ENCODE measurements at places on chromosomes 16 and 17.
A peak's percentile ranks its signal among the peaks of the same experiment; 100 is the strongest.

DNA sequence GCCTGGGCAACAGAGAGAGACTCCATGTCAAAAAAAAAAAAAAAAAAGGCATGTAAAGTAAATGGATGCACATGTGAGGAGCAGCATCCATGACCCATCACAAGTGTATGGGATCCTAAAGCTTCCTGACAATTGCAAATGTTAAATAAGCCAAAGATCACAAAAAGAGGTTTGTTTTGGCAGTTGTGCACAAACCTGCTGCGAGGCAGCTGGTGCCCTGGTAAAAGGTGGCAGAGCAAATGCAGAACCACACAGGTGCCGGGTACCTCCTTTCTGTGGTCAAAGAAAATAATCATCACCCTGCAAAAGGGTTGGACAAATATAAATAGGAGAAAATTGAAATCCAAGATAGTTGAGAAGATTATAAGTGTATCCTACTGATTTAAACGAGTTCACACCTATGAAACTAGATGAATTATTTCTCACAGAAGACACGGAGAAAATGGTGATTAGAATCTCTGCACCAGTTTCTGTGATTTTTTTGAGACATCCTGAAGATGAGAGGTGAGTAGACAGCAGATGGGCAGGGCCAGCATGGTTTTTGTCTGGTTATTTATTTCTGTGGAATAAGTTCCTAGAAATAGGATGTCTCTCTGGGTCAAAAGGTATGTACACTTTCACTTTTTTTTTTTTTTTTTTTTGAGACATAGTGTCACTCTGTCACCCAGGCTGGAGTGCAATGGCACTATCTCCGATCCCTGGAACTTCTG lies 291.3 kb downstream of the CDH13 start:
- DNase-seq = no peak

DNA sequence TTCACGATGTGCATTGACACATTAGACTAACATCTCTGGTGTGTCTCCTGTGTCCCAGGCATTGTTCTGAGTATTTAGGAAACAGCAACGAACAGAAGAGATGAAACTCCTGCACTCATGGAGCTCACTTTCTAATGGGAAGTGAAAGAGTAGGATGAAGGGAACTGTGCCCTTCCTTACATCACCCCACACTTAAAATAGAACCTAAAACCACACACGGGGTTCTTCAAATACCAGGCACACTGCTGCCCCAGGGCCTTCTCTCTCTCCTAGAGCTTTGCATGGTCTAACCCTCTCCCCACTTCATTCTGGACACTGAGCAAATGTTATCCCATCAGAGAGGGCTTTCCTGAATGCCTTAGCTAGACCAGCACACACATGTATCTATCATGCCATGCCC lies 33.7 kb downstream of the TRIM25 start:
- DNase-seq = no peak

DNA sequence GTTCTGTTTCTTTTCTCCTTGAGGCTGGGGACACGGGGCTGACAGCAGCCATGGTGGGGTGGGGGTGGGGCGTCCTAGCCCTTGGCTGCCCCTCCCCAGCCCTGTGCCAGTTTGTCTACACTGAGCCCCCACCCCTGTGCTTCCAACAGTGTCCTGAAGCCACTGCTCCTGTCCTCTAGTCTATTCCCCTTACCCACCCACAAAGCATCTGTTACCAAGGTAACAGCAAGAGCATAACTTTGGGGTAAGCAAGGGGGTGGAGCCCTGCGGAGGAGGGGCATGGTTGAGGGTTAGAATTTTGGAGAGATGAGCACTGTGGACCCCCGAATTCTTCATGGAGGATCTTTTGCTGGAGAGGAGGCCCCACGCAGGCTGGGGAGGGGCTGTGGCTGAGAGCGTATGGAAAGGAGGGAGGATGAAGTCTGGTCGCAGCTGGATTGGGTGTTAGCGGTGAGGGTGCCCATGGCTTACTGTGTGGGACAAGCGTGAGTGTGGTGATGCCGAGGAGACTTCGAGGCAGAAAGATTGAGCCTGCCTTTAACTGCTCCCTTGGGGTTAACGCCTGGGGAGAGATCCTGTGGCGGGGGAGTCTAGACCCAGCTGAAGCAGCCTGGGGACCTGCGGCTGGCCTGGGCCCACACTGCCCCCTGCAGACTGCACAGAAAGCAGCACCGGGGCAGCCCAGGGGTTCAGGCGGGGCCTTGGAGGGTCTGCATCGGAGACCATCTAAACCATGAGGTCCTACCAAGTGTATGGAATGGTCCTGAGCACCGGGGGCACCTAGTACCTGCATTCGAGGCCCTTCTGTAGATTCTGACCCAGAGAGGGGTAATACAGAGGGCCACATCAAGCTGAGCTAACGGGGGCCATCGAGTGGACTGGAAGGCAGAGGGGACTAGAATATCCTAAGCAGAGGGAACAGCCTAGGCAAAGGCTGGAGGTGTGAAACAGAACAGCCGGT lies 6.1 kb upstream of the STAC2 start:
- peak; percentile 71 for DNase-seq

DNA sequence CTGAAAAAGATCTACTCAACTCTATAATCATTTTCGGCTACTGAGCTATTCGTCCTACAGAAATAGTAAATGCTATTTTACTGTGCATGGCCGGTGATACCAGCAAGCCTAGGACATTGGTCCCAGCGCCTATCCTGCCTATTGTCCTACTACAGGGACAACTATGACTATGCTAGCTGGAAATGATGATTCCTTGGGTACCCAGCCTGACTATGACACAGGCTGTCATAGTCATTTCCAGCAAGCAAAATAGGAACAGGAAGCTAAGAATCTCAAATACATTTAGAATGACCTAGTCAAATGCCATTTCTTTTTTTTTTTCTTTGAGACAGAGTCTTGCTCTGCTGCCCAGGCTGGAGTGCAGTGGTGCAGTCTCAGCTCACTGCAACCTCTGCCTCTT lies 33.7 kb upstream of the HSBP1 start:
- no peak for DNase-seq

DNA sequence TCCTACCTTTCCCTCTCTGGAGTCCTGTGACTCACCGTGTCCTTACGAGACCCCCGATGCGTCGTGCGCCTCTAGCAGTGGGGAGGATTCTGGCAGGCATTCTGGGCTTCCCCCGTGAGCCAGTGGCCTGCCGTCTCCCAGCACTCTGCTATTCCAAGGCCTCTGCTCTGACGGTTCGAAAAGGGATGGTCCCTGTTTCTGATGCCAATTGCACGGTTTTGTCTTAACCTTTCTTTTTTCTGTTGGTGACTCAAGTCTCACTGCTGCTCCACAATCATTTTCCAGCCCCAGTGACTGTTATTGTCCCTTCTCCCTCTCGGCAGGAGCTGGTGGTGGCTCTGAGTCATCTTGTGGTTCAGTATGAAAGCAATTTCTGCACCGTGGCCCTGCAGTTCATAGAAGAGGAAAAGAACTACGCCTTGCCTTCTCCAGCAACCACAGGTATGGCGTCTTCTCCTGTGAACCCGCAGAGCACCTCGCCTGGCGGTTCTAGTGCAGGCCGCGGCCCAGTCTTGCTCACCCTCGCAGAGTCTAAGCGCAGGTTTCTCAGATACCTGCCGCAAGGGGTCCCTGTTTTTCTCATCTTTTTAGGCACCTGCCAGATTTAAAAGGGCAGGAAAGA lies 100.1 kb upstream of the CHMP6 start:
- no peak for DNase-seq
